Activated CD8-positive, alpha-beta memory T cell treated with anti-CD3 and anti-CD28 coated beads for 4 hours (primary cell): ENCODE measurements at places on chromosomes 11 and 22.

- no peak for DNase-seq
These were observed 35.2 kb downstream of the GDPD5 start for GRCh38 chr11:75490221-75491181.

GRCh38 chr11:4682623-4683419 lies 14.8 kb downstream of the OR51E2 start:
- DNase-seq, result no peak

- DNase-seq, result no peak
These were observed 268.7 kb upstream of the CCDC90B start for GRCh38 chr11:83554876-83555275.

- DNase-seq, result no peak
These were observed 25.0 kb downstream of the CASP12 start for GRCh38 chr11:104873252-104873651.

- DNase-seq, result no peak
These were observed 29.7 kb downstream of the AP2A2 start for GRCh38 chr11:955154-956063.

DNA sequence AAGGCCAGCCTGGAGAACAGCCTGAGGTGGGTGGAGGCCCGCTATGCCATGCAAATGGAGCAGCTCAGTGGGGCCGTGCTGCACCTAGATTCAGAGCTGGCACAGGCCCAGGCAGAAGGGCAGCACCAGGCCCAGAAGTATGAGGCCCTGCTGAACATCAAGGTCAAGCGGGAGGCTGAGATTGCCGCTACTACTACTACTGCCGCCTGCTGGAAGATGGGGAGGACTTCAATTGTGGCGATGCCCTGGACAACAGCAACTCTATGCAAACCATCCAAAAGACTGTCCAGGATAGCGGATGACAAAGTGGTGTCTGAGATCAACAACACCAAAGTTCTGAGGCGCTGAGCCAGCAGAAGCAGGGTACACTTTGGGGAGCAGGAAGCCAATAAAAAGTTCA lies 3.1 kb upstream of the TMEM218 start:
- no peak for DNase-seq
